Left forelimb (tissue), 1 donor: ENCODE measurements at places on chromosomes 13 and 19.

DNA sequence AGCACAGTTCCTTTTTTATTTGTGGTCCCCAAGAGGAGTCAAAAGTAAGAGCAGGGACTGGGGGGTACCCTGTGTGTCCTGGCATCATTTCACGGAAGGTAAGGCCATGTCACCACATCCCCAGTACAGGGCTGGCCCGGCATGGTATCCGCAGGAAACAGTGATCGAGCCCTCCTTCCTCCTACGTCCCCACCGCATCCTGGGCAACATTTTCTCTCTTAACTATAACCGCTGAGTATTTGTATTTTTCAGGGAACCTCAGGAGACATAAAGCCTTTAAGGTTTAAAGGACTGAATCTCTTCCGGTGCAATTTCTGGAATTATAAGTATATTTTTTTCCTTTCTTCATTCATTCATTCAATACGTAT is 13.6 kb upstream of the LATS2 start:
- DNase-seq, result no peak

DNA sequence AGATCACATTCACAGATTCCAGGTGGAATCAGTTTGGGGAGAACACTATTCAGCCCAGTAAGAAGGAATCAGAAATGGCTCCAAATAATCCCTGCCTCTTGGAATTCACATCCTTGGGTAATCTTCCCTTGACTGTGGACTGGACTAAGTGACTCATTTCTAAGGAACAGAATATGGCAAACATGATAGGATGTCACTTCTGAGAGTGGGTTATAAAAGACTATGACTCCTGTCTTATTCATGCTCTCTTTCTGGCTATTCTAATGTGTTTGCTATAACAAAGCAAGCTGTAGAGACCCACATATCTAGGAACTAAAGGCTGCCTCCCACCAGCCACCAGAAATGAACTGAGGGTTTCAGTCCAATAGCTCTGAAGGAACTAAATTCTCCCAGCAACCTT is 37.8 kb downstream of the MBD3L2B start:
- DNase-seq, result no peak

DNA sequence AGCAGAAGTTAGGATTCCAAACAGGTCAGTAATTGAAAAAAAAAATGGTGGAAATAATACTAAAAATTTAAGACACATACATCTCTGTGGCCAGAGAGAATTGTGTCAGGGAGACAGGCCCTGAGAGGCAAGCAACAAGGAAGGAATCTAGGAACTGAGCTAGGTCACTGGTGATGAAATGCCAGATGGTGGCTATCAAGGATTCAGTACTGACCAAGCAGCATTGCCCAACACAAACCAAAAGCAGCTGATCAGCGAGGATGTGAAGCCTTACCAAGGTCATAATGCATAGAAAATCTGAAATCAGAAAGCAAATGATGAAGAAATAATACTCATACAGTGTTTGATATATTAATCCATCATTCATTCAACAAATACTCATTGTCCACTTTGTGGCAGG is 905.0 kb downstream of the GPC5 start:
- no peak for DNase-seq

DNA sequence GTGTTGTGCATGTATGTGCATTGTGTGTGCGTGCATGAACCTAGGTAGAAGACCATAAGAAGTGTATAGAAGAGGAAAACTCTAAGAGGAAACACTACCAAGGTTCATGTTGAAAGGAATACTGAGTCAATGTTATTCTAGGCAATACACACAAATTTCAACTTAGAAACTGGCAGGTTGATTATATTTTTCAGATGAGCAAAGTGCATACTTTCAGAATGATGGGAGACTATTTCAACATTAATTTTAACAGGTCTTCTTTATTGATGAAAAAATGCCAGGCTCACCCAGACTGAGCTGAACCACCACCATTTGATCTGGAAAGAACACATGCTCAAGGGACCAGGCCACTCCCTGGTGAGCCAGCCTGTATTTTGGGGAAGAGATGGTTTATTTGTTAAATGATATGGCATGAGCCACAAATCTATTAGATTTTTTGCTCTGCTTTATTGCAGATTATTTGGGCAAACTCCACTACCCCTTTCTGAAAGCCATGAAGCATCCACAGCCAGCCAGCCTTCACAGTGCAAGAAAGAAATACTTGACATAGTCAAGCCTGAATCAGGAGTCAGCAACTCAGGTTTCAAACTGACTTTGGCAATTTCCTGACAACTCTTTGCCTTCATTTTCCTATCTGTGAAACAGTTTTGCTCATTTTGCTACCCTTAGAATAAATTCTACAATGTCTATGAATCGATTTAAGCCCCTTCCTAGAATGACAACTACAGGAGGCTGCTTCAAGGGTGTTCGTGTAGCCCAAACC is 368.9 kb downstream of the COG6 start:
- DNase-seq, result no peak

- no peak for DNase-seq
Measured at GRCh38 chr13:50467156-50468110, 376.1 kb downstream of the DLEU7 start.

- peak; percentile 65 for DNase-seq
Measured at GRCh38 chr19:14979476-14980255, at the start of gene SLC1A6. TSS of gene SLC1A6 (minus strand) at chr19:14979864. CDS start at chr19:14972910, 6,954 bp downstream.

- no peak for DNase-seq
Measured at GRCh38 chr19:1608359-1609102, 3.3 kb upstream of the UQCR11 start.

DNA sequence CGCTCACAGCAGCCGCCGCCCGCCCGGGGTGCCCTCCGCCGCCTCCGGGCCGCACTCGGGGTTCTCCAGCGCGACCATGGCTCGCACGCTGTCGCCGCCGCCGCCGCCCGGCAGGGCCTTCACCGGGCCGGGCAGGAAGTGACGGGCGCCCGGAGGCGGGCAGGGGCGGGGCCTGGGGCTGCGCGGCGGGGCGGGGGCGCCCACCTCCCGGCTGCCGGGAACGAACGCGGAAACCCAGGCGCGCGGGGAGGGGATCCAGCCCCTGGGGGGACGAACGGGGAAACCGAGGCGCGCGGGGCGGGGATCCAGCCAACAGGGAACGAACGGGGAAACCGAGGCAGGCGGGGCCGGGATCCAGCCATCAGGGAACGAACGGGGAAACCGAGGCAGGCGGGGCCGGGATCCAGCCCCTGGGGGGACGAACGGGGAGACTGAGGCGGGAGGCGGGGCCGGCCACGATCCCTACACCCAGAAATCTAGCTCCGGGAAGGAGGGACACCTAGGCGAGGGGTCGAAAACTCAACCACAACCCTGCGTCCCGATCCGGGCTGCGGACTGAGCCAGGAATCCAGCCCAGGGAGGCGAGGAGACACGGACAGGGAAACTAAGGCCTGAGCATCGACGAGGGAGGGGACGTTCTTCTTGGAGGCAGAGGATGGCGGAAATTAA is at the start of gene R3HDM4:
TSS of gene R3HDM4 (minus strand) at position 140 of the 669 bp plus-strand sequence. CDS start at position 78, 62 bp downstream.
- peak; percentile 89 for DNase-seq

DNA sequence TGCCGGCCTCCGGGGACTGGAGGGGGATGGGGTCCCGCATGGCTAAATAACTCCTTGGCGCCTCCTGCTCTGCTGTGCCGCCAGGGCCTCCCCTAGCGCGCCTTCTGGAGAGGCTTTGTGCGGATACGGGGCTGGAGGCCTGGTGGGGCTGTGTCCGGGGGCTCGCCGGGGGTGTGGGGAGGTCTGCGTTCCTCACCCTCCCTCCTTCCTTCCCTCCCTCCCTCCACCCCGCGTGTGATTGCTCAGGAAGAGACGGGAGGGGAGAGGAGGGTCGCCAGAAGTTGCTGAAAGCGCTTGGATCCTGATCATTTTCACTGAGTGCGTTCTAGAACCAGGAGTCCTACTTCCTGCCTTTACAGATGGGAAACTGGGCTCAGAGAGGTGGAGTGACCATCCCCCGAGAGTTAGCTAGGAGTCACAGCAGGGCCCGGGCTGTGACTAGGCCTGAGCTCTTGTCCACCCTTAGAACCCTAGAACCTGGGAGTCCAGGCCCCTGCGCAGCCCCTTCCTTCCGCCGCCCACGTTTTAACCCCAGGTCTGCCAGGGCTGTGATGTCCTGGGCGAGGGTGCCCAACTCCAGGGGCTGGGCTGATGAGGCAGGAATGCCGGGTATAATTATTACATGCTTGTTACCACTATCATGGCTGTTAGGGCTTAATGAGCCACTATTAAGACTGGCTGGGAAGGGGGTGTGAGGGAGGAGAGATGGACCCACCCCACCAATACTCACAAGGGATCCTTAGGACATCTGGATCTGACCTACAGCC is 782 bp upstream of the JUND start:
- DNase-seq, result no peak

GRCh38 chr19:37983153-37983552 is 76.1 kb downstream of the SIPA1L3 start:
- DNase-seq, result no peak

DNA sequence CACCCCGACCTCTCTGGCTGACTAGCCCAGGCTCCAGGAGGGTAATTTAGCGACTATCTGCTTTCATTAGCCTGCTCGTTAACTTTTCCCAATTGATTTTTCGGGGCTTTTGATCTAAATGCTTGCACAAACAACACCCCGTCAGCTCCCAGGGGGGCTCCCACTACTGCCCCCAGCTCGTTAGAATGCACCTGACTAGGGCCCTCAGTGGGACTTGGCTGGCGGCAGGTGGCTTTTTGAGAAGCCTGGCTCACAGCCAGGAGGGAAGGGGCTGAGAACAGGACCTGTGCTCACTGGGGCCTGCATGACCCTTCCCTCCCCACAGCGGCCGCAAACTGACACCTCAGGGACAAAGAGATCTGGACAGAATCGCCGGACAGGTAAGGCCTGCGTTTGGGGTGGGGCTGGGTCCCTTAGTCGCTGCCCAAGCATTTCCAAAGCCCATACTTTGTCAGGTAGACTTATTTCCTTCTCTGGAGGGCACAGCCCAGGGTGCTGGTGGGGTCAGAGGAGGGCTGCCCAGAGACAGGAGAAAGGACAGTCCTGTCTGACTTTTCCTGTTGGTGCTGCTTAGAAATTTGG is 7.6 kb upstream of the CD79A start:
- no peak for DNase-seq

DNA sequence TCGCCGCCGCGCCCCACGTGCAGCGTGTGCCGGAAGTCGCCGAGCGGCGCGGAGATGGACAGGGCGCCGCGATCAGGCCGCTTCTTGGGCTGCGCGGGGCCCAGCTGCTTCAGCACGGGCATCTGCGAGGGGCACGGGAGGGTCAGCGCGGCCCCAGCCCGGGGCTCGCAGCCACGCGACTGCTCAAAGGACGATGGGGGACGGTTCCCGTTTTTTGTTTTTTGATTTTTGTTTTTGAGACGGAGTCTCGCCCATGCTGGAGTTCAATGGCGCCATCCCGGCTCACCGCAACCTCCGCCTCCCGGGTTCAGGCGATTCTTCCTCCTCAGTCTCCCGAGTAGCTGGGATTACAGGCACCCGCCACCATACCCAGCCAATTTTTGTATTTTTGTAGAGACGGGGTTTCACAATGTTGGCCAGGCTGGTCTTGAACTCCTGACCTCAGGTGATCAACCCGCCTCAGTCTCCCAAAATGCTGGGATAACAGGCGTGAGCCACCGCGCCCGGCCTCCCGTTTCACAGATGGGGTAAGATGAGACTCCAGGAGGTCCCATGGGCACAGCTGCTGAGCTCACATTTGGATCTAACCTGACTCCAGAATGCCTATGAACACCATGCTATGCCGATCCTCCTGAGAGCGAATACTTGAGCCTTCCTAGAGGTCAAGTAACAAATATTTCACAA is 2.0 kb upstream of the LENG9 start:
- DNase-seq, result no peak

DNA sequence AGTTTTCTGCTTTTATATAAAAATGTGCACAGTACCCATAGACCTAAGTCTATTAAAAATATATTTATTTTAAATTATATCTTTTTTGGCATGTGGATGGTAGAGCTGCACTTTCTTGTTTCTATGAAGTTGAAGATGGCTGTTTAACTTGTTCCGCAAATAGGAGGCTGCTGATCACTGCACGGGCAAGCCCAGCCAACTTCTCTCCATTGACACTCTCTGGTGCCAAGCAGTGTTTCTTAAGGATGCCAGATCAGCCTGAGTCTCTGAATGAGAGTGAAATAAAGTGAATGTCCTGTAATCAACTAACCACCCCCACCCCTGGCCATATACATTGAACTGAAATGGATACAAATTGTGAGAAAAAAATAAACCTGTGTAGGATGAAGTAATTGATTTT is 202.9 kb upstream of the KLHL1 start:
- DNase-seq, result no peak

GRCh38 chr13:36819739-36820090 is 693 bp downstream of the RFXAP start:
- DNase-seq, result no peak

DNA sequence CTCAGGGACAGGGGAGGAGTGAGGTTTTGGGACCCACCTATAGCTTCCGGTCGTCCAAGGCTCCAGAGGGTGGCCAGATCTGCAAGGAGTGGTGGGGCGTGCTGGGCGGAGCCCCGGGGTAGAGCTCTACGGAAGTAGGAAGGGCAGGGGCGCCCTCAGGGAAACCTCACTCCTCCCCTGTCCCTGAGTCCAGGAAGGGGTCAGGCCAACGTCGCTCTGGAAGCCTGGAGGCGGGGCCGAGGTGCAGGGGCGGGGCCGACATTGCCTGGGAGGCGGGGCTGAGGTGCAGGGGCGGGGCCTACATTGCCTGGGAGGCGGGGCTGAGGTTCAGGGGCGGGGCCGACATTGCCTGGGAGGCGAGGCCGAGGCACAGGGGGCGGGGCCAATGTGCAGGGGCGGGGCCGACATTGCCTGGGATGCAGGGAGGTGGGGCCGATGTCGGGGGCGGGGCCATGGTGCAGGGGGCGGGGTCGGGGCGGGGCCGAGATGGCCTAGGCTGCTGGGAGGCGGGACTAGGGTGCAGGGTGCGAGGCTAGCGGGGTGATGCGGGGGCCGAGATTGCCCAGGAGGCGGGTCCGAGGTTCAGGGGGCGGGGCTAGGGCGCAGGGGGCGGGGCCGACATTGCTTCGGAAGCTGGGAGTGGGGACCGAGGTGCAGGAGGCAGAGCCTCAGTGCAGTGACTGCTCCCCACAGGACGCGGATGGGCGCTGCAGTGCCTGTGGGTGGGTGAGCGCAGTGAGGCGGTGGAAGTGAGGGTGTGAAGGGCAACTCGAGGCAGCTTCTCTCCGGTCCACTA is 4.9 kb upstream of the PALM start:
- peak; percentile 75 for DNase-seq

- DNase-seq, result peak; percentile 56
Measured at GRCh38 chr19:38736036-38736412, 8.2 kb downstream of the CAPN12 start.

- no peak for DNase-seq
Measured at GRCh38 chr19:42271861-42272534, 2.9 kb downstream of the CIC start.

DNA sequence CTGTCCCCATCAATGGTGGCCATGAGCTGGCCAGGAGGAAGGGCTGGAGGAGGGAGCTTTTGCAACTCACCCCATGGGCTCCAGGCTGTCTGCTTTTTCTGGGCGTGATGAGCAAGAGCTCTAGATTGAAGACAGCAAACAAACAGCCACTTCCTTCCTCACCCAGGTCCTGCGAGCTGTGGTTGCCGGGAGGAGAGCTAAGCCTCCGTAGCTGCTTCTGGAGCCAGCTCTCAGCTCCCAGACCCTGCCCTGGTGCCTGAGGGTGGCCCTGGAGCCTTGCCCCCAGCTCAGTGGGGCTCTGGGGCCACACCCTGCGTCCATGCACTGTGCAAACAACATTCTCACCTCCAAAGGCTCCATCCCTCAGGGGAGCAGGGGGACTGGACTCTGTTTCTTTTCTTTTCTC is 6.2 kb downstream of the MYO1F start:
- DNase-seq, result no peak
